Breast epithelium (tissue), 4 donors: ENCODE measurements at places on chromosomes 4 and X.

DNA sequence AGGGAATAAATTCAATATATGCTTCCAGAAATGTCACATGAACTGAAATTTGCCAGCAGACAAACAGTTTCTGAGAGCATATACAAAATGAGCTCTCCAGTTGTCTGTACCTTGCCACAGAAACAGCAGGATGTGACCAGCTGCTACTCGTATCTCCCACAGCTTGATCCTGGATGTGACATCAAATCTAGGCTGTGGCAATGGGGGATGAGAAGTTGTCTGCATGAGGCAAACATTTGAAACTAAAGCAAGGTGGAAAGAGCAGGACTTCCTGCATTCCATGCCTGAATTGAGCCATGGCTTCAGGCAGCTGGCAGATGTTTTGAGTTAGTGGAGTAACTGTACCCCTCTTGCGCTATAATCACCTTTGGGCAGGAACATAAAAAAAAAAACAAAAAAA lies 1724.0 kb downstream of the RPA4 start:
- no peak for DNase-seq

- no peak for DNase-seq
Measured at GRCh38 chr4:168150420-168151050, 58.2 kb downstream of the ANXA10 start.

DNA sequence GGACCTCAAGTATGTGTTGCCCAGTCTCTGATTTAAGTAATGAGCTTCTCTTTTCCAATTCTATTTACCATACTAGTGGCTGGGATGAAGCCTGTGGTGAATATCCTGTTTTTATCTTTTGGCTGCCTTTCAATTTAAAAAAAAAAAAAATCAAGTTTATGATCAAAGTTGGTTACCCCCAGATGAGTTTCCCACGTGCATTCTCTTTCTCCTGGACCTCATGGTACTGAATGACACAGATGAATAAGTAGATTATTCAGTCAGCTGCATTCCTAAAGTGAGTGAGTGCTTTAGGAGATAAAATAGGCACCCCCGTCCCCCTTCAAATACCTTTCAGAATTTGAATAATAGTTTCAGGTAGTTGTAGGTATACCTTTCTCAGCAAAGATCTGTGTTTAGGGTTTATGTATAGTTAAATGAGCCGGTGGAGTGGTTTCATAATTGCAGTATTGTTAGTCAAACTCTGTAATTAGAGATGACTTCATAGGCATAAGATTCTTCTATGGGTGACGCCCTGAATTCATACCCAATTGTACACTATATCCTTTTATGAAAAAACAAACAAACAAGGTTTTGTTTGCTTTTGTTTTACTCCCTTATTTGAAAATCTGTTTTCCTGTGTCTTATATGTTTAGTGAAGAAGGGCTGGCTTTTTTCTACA lies 41.9 kb downstream of the PLS3 start:
- no peak for DNase-seq

DNA sequence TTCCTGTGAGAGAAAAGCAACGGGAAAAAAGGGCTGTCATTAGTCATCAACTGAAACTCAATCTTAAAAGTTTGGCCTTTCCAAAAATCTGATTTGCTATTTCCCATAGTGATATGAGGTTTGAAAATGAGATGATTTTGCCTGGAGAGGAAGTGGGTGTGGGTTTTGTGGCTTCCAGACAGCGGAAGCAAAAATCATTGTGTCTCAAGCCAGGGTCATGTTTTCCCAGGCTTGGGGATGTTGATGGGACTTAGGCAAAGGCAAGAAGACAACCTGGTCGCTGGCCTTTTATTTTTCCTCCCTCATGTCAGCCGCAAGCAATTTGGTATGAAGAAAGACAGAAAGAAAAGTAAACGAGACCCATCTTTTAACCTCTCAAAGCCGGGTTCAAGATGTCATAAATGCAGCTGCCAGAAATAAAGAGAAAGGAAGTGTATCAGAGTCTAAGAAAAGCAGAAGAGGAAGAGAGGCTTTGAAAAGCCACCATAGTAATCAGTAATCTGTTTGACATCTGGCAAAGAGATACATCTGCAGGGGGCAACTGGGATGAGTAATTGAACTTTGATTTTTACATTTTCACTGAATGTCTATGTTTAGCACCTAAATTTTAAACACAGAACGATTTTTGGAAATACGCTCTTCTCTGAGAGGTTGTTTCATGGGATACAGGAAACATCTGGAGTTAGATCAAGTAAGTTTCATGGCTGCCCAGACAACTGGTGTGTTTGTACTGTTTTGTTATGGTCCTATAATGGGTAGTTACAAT lies 521.6 kb upstream of the SLIT2 start:
- DNase-seq: no peak

DNA sequence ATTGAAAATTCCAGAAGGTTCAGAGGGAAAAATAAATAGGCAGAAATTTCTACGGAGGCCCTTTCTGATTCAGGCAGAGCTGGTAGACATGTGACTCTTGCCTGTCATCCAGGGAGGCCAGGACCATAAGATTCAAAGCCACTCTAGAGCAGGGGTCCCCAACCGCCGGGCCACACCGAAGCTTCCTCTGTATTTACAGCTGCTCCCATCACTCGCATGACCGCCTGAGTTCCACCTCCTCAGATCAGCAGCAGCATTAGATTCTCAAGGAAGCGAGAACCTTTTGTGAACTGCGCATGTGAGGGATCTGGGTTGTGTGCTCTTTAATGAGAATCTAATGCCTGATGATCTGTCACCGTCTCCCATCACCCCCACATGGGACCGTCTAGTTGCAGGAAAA lies 72.2 kb downstream of the RWDD4 start:
- DNase-seq: no peak

- DNase-seq: no peak
Measured at GRCh38 chrX:22135994-22136684, 104.0 kb downstream of the PHEX start.

GRCh38 chr4:176242764-176243347 lies 26.2 kb downstream of the ASB5 start:
- no peak for DNase-seq

DNA sequence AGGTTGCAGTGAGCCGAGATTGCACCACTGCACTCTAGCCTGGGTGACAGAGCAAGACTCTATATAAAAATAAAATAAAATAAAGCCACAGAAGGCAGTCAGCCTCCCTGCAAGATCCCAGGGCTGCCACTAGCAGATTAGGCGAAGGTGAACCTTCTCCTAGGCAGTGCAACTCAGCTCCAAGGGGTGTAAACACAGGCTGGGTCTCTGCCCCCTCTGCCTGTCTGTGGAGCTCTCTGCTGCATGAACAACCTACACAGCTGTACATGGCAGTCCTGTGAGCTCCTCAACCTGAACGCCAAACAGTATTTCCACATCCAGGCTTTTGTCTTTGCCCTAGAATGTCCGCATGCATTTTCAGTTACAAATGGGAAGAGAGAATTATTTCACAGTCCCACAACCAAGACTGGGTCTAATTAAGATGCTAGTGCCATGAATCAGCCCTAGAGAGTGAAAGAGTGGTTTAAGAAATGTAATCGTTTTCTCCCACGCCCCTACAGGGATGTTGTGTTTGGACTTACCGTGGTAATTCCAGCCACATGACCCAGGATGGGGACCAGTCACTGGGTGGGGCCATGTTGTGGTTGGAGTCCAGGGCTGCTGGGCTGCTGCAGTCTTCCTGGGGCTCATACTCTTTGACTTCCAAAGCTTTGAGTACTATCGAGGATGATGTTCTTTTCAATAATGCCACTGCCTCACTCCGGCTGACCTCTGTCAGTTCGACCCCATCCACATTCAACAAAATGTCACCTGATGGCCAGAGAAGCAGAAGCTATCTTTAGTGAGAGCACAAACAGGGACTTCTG lies 99.0 kb downstream of the FIP1L1 start:
- no peak for DNase-seq

DNA sequence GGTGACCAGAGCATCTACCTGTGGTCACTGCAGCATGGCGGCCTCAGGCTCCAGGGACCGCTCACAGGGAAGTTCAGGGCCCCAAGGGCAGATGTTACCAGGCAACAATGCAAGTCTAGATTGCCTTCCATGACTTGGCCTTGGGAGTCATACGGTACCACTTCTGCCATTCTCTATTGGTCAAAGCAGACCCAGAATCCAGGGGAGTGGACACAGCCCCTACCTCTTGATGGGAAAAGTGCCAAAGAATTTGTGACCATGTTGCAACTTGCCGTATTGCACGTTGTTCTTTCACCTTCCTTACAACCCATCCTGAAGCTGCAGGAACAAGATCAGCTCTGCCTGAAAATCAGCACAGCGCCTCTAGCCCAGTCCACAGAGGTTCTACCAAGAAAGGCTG lies 111.1 kb downstream of the IRF2 start:
- DNase-seq: no peak
